H9 (cell line): ENCODE measurements at places on chromosomes 6 and 20. TPM values are rescaled to one million over a fixed set of nuclear protein-coding genes. Genes with fewer than 3 reads are reported as not detected.

The ULBP1 gene
- 1.6 and 2.1 TPM in 2 replicates for total RNA-seq

The C6orf15 gene
- total RNA-seq = not detected in 2 replicates

The GSTA2 gene
- not detected in 2 replicates for total RNA-seq

The FOXC1 gene
- 0.04 TPM in 1 of 2 replicates, not detected in the other for total RNA-seq

The B3GAT2 gene
- total RNA-seq = 0.22 and 0.24 TPM in 2 replicates

The TBXT gene
- total RNA-seq = 0.31 and 0.48 TPM in 2 replicates

- H3K27me3 ChIP-seq = no peaks in the 10 kb centered on the region
- no peak for DNase-seq
- H3K27ac ChIP-seq = no peak overlapping the region
- no peaks in the 10 kb centered on the region for H3K36me3 ChIP-seq
- H3K4me1 ChIP-seq = no peaks in the 10 kb centered on the region
- no peak overlapping the region for H3K4me3 ChIP-seq
Measured at GRCh38 chr20:43975096-43975768, 60.6 kb downstream of the TOX2 start.

- peaks cover 9% of the 10 kb centered on the region for H3K36me3 ChIP-seq
- no peak overlapping the region for H3K4me3 ChIP-seq
- DNase-seq = no peak
- H3K4me1 ChIP-seq = no peaks in the 10 kb centered on the region
Measured at GRCh38 chr6:56169366-56169765, 78.0 kb downstream of the COL21A1 start.

- DNase-seq = no peak
- H3K27me3 ChIP-seq = no peaks in the 10 kb centered on the region
- no peaks in the 10 kb centered on the region for H3K36me3 ChIP-seq
- H3K4me3 ChIP-seq = no peak overlapping the region
- no peaks in the 10 kb centered on the region for H3K4me1 ChIP-seq
Measured at GRCh38 chr6:39599973-39600372, 125.2 kb downstream of the KIF6 start.

- DNase-seq = no peak
- no peaks in the 10 kb centered on the region for H3K27me3 ChIP-seq
- H3K27ac ChIP-seq = no peak overlapping the region
Measured at GRCh38 chr6:124432620-124433019, 529.6 kb upstream of the RNF217 start.

- no peak overlapping the region for H3K4me3 ChIP-seq
- no peaks in the 10 kb centered on the region for H3K36me3 ChIP-seq
- H3K4me1 ChIP-seq = no peaks in the 10 kb centered on the region
- no peak for DNase-seq
- H3K27ac ChIP-seq = no peak overlapping the region
Measured at GRCh38 chr6:16200321-16200883, 38.0 kb upstream of the GMPR start.

GRCh38 chr6:17354700-17355403, 38.5 kb upstream of the CAP2 start:
- DNase-seq = no peak
- H3K27me3 ChIP-seq = no peaks in the 10 kb centered on the region
- H3K4me3 ChIP-seq = no peak overlapping the region
- H3K36me3 ChIP-seq = no peaks in the 10 kb centered on the region
- no peaks in the 10 kb centered on the region for H3K4me1 ChIP-seq

- H3K27me3 ChIP-seq = no peaks in the 10 kb centered on the region
- no peaks in the 10 kb centered on the region for H3K36me3 ChIP-seq
- no peak overlapping the region for H3K27ac ChIP-seq
- no peak for DNase-seq
- H3K4me1 ChIP-seq = no peaks in the 10 kb centered on the region
- no peak overlapping the region for H3K4me3 ChIP-seq
Measured at GRCh38 chr6:7341989-7342742, 29.2 kb upstream of the SSR1 start.

DNA sequence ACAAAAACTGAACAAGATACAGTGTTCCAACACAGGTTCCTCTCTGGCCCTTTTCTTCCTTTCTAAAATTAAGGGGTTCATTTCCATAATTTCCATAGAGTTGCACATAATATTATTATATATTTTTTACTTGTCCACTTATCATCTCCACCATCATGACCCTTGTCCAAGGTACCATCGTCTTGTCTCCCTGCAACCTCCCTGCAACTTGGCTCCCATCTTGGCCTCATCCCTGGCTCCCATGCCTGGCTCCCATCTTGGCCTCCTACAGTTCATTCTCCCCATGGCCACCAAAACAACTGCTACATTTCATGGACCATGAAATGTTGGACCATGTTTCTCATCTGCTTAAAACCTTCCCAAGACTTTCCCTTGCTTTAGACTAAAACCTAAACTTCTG, 3.1 kb upstream of the KCNB1 start:
- no peaks in the 10 kb centered on the region; the same call in 1 of the 2 replicates for H3K27me3 ChIP-seq
- DNase-seq = no peak
- no peak overlapping the region for H3K27ac ChIP-seq
- H3K36me3 ChIP-seq = peaks cover 2% of the 10 kb centered on the region; the same call in 1 of the 2 replicates
- H3K4me3 ChIP-seq = no peak overlapping the region

DNA sequence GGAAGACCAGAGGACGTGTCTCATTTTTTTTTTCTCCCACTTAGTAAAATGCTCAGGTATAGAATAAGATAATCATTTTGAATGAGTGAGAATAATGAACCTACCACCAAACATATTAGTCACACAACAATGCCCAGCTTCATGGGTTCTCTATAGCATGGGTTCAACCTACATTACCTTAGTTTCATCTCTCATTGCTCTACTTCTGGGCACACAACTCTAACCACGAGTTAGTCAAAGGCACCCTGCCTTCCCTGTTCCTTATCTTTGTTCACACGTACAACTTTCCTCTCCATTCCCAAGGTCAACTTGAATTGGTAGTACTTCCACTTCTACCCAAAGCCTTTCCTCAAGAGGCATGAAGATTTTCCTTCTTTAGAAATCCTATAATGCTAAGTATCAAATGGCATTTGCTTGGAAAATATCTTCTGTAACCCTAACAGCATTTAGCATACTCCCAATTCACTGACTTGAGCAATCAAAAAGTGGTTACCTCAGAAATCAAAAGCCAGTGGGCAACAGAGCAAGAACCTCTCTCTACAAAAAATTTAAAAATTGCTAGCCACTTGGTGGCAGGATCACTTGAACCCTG, 20.9 kb downstream of the DEK start:
- peaks cover 67% of the 10 kb centered on the region for H3K36me3 ChIP-seq
- DNase-seq = no peak
- H3K27me3 ChIP-seq = no peaks in the 10 kb centered on the region
- H3K4me1 ChIP-seq = no peaks in the 10 kb centered on the region; the same call in 1 of the 2 replicates
- H3K4me3 ChIP-seq = no peak overlapping the region

DNA sequence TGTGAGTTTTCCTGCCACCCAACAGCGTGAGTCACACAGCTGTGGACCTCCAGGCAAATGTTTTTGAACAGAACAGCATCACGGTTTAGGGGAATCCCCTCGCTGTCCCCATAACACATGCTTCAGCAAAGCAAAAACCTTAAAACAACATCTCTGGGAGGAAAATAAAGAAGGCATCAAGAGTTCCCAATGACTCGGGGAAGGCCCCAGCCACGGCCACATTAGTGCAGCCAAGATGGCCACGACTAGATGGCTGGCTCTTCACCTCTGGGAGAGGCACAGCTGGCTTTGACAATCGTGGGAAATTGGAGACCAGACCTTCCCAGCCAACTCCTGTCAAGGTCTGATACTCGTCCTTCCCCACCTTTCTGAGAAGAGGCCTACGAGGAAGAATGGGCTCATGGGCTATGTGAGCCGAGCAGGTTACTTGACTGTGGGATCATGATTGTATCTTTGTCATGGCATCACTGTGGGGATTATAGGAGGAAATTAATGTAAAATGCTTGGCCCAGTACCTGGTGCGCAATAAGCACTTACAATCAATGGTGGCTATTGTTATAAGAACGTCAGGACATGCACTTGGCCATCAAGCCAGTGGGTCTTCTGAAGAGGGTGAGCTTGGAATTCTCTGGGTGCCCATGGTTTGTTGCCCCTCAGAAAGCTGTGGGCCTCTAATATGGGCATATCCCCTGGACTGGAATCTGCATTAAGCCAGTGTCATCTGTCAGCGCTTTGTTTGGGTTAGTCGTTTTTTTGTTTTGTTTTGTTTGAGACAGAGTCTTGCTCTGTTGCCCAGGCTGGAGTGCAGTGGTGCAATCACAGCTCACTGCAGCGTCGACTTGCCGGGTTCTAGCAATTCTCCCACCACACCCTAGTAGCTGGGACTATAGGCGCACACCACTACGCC, 43.6 kb downstream of the FGD2 start:
- no peaks in the 10 kb centered on the region for H3K36me3 ChIP-seq
- no peak overlapping the region for H3K4me3 ChIP-seq
- no peaks in the 10 kb centered on the region for H3K27me3 ChIP-seq
- DNase-seq = no peak
- no peak overlapping the region for H3K27ac ChIP-seq

DNA sequence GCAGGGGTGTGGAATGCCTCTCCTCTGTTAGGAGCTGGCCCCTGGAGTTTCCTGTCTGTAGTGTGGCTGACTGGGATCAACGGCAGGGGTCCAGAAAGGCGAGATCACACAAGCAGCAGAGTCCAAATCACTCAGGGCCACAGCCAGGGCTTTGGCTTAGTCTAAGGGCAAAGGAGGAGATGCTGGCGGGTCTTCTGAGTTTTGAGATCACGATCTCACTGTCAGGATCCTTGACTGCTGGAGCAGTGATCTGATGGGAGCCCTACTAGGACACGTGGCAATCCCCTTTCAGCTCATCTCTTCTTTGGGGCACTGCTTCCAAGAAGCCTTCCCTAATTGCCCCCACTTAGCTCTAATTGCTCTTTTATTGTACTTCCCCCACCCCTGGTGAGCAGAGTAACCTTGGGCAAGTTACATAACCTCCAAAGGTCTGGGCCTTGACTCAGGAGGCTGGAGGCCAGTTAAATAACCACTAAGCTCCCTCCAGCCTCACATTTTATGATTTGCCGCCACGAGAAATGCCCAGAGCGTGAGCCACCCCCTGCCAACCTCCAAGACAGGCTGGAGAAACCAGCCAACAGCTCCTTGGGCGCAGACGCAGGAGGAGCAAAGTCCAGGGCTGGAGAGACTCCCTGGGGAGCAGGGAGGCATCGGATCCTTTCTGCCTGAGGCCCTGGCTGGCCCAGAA, 12.0 kb downstream of the KCNK5 start:
- H3K4me1 ChIP-seq = peaks cover 11% of the 10 kb centered on the region
- H3K27ac ChIP-seq = no peak overlapping the region
- no peak overlapping the region for H3K4me3 ChIP-seq
- H3K36me3 ChIP-seq = peaks cover 25% of the 10 kb centered on the region; the same call in 2 of the 3 replicates
- DNase-seq = no peak

- H3K36me3 ChIP-seq = peaks cover 33% of the 10 kb centered on the region
- H3K4me3 ChIP-seq = no peak overlapping the region
- H3K27ac ChIP-seq = no peak overlapping the region
Measured at GRCh38 chr6:169533301-169534038, 168.4 kb downstream of the WDR27 start.

DNA sequence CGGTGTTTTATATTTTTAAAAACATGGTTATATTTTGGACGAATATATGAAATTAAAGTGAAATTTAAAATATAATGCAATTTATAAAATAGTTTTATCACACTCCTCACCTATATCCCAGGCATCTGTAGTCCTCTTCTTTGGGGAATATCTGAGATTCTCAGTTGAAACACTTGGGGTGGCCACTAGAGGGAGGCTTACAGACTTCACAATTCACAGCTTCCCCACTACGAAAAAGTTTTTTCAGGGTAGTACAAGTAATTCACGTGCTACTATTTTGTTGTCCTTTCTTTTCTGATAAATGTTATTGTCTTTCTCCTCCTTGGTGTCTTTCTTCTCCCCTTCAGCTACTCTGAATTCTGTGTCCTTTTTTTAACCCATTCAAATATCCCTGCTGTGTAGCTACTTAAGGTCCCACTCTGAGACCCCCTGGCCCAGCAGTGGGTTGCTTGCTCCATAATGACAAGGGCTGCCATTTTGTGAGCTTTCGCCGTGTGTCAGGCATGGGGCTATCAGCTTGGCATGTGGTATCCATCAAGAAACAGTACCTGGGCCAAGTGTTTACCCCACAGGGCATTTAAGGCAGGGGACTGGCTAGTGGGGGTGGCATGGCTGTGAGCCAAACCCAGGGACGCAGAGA, 43.6 kb upstream of the PHACTR3 start:
- no peak for DNase-seq
- no peaks in the 10 kb centered on the region; the same call in 2 of the 3 replicates for H3K36me3 ChIP-seq
- no peaks in the 10 kb centered on the region for H3K4me1 ChIP-seq
- no peak overlapping the region for H3K4me3 ChIP-seq
- no peaks in the 10 kb centered on the region; the same call in 1 of the 2 replicates for H3K27me3 ChIP-seq

DNA sequence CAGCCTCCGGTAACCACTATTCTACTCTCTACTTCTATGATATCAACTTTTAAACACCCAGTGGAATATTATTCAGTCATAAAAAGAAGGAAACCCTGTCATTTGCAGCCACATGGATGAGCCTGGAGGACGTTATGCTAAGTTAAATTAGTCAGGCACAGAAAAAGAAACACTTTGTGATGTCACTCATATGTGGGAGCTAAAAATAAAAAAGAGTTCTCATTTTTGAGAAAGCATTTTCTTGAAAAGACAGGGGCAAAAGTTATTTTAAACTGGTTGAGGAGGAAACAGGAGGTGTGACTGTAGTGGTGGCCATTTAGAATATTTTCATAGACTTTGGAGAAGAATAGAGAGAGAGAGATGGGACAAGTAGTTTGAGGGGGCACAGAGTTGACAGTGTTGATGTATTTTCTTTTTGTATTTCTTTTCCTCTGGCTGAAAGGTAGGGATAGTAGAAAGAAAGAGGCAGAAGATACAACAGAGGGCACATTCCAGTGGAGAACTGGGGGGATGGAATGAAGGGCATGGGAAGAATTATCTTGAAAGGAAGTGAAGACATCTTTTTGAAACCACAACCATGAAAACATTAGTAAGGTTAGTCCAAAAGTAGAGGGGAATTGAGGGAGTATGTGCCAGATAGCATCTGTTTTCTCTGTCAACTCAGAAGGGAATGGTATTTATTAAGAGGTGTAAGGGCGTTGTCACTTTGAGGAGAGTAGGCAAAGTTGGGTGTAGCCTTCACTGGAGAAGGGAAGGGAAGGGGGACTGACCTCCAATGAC, 181.3 kb upstream of the GMDS start:
- peaks cover 14% of the 10 kb centered on the region for H3K36me3 ChIP-seq
- no peaks in the 10 kb centered on the region for H3K4me1 ChIP-seq
- no peaks in the 10 kb centered on the region for H3K27me3 ChIP-seq

GRCh38 chr20:51702556-51702955, 65.6 kb downstream of the ATP9A start:
- no peak overlapping the region for H3K4me3 ChIP-seq
- H3K36me3 ChIP-seq = no peaks in the 10 kb centered on the region
- H3K4me1 ChIP-seq = peaks cover 13% of the 10 kb centered on the region
- no peaks in the 10 kb centered on the region for H3K27me3 ChIP-seq
- H3K27ac ChIP-seq = no peak overlapping the region
- DNase-seq = no peak

GRCh38 chr6:99013661-99014060, 65.9 kb upstream of the FBXL4 start:
- no peak for DNase-seq
- H3K36me3 ChIP-seq = no peaks in the 10 kb centered on the region; the same call in 2 of the 3 replicates
- H3K27ac ChIP-seq = no peak overlapping the region
- H3K4me3 ChIP-seq = no peak overlapping the region
- H3K4me1 ChIP-seq = no peaks in the 10 kb centered on the region
- H3K27me3 ChIP-seq = no peaks in the 10 kb centered on the region
